HFFc6 (cell line): ENCODE measurements at places on chromosomes 3 and 15.

- no peak for DNase-seq
Observed at GRCh38 chr15:80028937-80029336, 30.5 kb upstream of the ZFAND6 start.

- no peak for DNase-seq
Observed at GRCh38 chr15:40435710-40436089, 5.1 kb upstream of the BAHD1 start.

DNA sequence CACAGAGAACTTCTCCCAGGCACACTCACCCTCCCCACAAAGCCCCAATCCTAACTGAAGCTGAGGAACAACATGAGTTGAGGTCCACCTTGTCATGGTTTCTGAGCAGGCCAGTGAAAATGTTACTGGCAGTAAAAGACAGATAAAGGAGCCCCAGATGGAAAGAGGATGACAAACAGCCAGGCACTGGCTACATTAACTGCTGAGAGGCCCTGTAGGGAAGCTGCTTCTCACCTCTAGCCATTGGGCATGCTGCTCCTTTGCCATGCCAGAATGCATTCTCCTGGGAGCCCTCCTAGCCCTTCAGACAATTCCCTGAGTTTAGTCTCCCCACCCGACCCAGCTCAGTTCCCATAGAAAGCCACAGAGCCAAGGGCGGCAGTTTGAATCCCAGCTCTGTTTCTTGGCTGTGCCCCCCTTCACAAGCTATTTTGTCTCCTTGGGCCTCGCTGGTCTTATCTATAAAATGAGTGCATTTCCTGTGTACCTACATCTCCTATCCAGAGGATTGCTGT is 60.5 kb downstream of the LMCD1 start:
- DNase-seq, result no peak

DNA sequence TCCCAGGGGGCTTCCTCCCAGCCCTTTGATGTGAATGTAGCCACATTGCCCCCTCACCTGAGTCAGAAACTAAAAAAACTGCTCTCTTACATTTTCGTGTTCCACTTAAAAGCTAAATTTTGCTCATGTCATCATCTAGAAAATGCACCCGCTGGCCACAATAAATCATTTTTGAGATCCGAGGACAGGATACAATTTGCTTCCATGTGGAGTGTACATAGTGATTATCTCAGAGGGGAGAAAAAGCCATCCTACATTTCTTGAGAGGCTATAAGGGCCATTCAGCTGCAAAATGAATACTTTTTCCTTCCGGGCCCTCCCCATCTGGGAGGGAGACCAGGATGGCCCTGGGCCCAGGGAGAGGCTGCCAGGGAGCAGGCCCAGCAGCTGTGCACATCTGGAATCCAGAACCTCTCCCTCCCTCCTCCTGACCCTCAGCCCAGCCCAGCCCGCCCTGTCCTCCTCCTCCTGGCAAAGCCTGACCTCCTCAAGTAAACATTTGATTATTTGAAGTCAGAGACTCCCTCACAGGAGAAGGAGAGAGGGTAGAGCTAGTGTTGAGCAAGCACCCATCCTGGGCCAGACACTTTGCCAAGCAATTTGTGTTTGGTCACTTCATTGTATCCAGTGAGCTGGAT is 59.1 kb downstream of the CORO2B start:
- DNase-seq, result no peak

- DNase-seq, result peak; percentile 100
Observed at GRCh38 chr3:11136830-11137626, 17.3 kb upstream of the HRH1 start.

DNA sequence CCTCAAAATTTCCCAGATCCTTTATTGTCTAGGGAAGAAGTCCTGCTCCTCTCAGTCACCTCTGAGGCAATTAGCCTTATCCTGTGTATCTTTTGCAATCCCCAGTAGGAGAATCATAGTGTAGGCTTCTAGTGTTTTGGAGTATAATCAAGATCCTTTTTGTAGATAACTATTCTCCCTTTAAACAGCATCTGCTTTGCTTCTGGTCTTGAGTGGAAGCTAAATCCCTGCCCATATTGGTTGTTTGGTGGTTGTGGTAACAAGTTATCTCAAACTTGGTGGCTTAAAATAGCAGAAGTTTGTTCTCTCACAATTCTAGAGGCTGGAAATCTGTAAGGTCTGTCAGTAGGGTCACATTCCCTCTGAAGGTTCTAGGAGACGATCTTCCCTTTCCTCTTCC is 217.5 kb upstream of the RASGRP1 start:
- DNase-seq, result no peak

- DNase-seq, result peak; percentile 39
Observed at GRCh38 chr3:104564045-104564643, 802.6 kb upstream of the ALCAM start.

GRCh38 chr3:198107840-198108734 is 148.1 kb downstream of the LMLN start:
- DNase-seq, result no peak

DNA sequence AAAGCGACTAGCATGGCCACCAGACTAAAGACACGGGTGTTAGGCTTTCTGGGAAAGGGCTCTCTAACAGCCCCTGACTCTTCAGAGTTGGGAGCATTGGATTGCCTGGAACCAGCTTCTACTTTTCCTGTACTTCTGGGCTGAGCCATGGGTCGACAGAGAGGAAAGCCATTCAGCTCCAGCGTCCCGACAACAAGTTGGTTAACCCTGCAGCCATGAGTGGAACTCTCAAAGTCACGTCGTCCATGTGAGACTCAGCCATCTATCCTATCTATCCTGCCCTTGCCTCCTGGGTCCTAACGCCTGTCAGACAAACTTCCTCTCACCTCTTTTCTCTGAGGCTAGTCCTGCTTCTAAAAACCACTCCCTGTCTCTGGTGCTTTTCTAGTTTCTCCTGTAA is 32.6 kb upstream of the TBC1D5 start:
- no peak for DNase-seq

- DNase-seq, result peak; percentile 12
Observed at GRCh38 chr3:105878061-105878460, 9.2 kb upstream of the CBLB start.

DNA sequence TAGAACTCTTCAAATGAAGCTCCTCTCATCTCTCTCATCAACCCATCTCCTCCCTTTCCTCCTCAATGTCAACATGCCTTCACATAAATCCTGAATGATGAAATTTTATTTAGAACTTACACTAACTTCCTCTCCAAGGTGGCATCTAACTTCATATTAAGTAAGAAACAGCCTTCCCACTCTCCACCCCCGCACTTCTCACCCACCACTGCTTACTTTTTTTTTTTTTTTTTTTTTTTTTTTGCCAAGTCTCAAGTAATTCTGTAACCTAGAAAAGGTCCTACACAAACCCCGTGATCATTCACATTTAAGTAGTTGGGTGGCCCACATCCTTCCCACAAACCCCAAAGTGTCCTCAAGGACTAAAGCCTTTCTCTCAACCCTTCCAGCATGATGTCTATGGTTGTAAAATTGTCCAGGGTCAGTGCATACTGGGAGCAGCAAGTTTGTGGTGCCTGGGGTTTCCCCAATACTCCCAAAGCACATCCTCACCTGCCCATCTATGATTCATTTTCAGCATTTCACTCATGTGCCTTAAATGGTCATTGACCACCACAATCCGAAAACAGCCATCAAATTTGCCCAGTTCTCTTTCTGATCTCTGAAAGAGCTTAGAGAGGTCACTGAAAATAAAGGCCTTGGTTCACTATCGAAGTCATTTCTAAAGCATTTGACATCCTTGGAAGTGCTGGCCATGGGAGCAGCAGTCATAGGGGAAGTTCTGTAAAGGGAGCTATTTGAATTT is 47.2 kb downstream of the CD86 start:
- no peak for DNase-seq

DNA sequence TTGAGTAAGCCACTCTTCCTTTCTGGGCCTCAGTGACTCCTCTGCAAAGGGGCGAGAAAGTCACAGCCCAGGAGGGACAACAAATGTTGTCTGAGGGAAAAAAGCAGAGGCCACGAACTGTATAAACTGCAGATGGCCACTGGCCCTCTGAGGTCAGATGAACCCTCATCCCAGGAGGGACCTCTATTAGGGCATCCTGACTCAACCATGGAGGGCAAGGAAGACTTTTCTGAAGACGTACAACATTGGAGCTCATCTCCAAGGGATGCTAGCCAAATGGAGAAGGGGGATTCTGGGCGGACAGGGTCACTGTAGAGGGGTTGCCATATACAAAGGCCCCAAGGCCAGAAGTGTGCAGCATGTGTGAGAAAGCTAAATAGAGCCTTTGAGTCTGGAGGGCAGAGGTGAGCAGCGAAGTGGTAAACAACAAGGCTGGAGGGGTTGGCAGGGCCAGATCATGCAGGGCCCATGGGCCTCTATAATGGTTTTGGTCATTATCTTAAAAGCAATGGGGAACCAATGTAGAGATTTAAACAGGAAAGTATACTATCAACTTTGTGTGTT is 16.7 kb downstream of the GRAMD2A start:
- no peak for DNase-seq

DNA sequence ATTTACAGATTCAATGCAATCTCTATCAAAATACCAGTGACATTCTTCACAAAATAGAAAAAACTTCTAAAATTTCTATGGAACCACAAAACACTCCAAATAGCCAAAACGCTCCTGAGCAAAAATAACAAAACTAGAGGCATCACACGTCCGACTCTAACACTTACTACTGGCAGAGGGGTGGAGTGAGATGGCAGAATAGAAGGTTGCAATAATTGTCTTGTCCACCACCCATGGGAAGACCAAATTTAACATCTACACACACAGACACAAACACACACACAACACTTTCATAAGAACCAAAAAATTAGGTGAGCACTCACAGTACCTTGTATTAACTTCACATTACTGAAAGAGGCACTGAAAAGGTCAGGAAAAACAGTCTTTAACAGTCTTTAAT is 21.3 kb upstream of the KPNA4 start:
- no peak for DNase-seq

GRCh38 chr3:61882253-61882652 is 320.9 kb downstream of the PTPRG start:
- no peak for DNase-seq

GRCh38 chr15:40992241-40992741 is 39.0 kb downstream of the CHAC1 start:
- DNase-seq, result peak; percentile 47

- no peak for DNase-seq
Observed at GRCh38 chr3:175307642-175308041, 448.5 kb downstream of the NAALADL2 start.

DNA sequence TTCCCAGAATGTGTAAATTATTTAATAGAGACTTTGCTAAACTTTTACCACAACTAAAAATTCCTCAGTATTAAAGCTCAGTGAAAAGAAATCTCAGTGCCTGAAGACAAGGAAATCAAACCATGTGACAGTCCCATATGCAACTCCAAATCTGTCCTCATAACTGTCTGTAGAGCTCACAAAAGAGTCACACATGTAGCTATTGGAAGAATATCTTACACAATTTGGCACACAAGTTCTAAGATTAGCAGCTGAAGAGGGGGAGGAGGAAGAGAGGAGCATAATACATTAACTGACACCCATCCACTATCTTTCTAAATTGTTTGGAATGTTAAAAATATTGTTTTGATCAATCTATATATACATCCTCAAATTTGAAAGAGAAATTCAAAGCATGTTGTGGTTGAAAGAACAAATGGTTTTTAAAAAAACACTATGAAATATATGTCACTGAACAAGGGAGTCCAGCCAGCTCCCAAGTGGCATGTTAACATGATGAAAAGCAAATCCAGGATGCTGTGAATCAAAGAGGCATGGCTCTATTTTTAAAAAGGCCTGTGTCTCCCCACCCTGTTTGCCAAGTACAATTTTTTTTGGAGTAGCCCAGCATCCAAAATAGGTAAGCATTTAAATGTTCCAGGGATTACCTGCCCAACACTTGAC is 126.3 kb upstream of the NANOGP8 start:
- DNase-seq, result no peak

- no peak for DNase-seq
Observed at GRCh38 chr3:12380461-12380860, 91.6 kb downstream of the PPARG start.

GRCh38 chr3:184117636-184118035 is 17.5 kb upstream of the EIF2B5 start:
- no peak for DNase-seq

DNA sequence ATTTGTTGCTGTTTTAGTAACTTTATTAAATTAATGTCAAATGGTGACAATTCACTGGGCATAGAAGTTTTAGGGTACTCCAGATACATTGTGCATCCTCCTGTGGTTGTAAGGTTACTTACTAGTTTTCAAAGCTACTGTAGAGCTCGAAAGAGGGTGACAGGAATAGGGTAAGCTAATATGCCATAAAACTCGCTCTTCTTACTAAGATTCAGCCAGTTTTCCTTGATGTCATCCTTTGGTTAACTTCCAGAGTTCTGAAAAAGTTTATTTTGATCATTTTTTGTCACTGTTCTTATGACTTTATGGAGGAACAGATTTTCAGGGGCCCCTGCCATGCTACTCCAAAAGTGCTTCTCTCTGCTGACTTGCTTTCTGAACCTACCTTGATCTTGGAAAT is 334.8 kb downstream of the PLCL2 start:
- DNase-seq, result no peak

GRCh38 chr3:184559336-184559735 is 2.2 kb upstream of the EPHB3 start:
- no peak for DNase-seq
